ENCODE measurements at places on chromosomes 7 and 10.

GRCh38 chr7:132171130-132171576 lies 405.1 kb downstream of the PLXNA4 start:
- DNase-seq = no peak

GRCh38 chr7:33832271-33832721 lies 73.0 kb upstream of the BMPER start:
- no peak for DNase-seq

DNA sequence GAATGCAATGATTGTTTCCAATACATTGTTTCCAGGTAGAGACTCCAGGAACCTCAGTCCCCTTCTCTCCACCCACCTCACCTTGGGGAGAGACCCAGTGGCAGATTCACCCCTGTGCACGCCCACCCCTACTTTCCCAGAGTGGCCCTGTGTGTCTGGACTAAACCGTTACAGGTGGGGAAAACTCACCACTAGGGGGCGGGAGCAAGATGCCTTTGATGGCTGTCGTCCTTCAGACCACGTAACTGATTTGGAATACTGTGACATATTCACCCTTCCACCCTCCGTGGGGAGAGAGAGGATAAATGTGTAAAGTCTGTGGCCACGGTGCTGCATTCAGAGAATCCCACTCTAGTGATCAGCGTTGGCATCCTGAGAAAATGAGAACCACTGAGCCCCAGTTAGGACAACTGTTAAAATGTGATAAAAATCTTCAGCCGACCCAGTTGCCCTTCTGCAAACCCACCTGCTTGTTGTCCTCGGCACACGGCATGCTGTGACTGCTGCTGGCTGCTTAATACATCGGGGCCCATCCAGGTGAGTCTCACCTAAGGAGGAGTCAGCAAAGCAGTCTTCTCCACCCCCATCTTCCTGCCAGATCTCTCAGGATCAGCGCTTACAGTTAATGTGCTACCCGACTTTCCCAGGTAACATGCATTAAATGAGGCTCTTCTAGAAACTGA lies 41.5 kb upstream of the NMT2 start:
- DNase-seq = peak; percentile 40

GRCh38 chr7:31419505-31420055 lies 79.1 kb upstream of the NEUROD6 start:
- no peak for DNase-seq

DNA sequence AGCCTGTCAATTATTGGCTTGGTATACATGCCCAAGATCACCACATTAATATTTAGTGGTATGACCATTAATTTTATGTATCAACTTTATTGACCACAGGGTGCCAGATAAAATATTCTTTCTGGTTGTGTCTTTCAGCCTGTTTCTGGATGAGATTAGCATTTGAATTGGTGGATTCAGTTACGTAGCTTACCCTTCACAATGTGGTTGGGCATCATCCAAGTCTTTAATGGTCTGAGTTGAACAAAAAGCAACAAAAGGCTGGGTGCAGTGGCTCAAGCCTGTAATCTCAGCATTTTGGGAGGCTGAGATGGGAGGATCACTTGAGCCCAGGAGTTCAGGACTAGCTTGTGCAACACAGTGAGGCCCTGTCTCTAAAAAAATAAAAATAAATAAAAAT lies 702.2 kb upstream of the LRRTM3 start:
- DNase-seq = no peak

DNA sequence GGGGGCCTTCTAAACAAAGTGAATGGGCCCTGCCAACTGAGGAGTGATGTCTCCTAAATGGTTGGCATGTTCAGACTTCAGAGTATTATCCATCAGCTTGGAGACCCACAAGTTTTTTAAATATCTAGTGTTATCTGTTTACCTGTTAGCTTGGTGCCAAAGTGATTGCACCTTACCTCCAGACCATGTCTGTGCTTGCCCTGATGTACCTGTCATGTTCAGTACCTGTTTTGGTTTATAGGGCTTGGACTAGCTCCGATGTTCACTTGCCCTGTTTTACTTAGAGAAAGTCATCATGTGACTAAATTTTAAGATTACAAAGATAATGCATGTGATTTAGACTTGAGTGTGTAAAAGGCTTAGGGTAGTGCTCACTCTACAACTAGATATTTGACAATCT lies 67.7 kb downstream of the CNNM2 start:
- no peak for DNase-seq

DNA sequence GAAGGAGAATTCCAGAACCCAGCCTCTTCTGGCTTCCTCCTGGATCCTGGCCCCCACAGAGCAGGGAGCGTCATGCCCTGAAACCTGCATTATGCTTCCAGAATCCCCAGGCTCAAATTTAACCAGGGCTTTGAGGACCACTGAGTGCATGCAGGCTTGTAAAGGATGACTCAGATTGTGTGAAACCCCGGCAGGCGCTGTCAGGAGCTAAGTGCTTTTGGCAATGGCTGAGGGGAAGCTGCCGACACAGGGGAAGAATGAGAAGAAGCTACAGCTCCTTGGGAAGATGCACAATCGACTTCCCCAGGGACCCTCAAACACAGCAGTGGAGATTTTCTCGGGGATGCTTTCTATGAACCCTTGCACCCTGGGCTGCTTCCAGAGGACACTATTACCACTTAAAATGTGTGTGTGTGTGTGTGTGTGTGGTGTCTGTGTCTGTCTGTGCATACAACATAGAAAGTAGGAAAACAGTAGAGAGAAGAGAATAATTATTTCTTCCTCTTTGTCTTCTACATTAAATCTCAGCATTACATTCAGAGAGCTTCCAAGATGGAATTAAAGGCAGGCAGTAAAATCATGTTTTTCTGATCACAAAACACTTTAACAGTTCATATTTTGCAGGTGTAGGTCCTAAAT lies 183.5 kb upstream of the INHBA start:
- DNase-seq = no peak

- peak; percentile 88 for DNase-seq
These were observed at the start of the genes CDC123 and NUDT5 for GRCh38 chr10:12195603-12196506. TSS of gene CDC123 (plus strand) at chr10:12196188. CDS start at chr10:12196246, 58 bp downstream. TSS of gene NUDT5 (minus strand) at chr10:12195891. CDS start at chr10:12186291, 9,600 bp downstream.

DNA sequence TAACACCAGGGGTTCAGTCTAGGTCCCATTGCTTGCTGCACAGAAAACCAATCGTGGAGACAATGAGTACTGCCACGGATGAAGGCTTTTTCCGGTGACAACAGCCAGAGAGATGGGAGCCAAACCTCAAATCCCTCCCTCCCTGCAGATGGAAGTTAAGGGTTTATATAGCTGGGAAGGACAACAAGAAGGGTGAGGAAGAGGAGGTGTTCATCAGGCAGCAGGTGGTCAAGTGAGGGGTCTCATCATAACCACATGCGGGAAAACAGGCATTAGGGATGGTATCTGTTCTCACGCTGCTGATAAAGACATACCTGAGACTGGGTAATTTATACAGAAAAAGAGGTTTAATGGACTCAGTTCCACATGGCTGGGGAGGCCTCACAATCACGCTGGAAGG lies 91.3 kb downstream of the MKX start:
- no peak for DNase-seq

DNA sequence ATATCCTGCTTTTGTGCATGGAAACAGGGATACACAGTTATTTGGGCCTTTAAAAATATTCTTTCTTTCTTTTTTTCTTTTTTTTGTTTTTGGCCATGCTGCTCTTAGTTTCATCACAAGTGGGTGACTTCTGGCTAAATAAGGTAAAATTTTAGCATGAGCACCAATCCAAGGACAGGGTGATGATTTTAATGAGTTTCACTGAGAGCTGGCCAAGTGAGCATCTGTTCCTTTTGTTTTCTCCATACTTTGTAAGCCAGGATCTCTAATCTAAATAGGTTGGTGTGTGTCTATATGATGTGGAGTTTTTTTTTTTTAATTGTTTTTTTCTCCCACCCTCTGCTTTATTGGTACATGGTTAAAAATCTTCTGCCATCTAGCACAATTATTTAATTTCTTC lies 106.8 kb downstream of the POLL start:
- no peak for DNase-seq

DNA sequence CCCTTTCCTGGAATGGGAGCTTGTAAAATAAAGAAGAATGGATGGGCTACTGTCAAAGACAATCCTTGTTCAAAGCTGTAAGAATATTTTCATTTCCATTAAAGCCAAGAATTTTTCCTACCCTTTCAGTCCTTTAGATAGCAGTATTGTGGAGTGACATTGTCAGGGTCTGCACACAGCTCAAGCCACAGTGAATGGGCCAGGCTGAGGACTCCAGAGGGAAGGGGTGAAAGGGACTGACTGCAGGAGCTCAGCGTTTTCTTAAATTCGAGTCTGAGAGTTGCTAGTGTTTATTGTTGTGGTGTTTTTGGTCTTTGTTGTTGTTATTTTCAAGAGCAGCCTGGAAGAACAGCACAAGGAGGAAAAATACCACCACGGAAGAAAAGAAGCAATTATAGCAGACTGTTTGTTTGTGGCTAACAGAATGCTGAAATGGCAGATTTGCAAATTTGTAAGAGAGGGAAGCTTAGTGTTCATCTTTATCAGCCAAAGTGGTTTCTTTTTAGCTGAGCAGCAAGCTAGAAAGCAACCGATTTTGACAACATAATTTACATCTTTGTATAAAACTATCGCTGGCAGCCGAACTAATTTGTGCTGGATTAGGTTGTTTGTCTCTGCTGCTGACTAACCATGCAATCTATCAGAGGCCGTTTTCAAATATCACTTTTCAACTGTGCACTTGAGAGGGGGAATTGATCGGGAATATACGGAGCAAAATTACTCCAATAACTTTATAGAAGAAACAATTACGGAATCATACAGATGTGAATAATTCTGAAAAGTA lies 192.1 kb downstream of the LRMDA start:
- no peak for DNase-seq

GRCh38 chr10:118958984-118959925 lies 70.3 kb upstream of the NANOS1 start:
- DNase-seq = no peak

DNA sequence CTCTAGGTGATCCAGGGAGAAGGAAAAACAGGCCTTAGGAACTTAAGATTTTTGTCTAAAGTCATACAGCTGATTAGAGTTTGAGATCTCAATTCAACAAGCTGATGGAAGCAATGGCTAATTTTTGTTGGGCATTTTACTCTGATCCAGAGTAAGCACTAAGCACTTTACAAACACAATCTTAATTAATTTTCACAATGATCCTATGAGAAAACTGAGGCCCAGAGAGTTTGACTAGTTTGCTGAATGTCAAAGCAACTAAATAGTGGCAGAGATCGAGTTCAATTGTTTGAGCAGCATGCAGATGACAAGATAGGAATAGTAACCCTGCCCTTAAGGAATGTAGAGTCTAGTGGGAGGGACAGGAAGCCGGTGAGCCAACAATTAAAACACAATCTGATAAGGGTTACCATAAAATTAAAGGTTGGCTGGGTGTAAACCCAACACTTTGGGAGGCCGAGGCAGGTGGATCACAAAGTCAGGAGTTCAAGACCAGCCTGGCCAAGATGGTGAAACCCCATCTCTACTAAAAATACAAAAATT lies 13.5 kb upstream of the RPEL1 start:
- DNase-seq = no peak

- no peak for DNase-seq
These were observed 35.3 kb downstream of the RASGEF1A start for GRCh38 chr10:43231523-43232078.

DNA sequence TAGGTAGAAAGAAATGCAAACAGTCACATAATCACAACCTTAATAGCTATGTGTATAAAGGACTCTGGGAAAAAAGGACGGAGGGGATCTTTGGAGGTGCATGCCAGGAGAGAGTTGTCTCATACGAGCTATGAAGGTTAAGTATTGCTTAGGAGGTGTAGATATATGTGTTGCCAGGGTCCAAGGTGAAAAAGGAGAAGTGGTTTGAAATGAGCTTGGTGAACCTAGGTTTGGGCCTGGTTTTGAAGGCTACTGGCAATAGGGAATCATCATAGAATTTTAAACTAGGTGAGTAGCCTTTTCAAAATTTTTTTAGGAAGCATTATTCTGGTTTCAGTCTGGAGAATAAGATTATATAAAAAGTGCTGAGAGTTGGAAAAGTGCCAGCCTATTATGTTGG lies 336.8 kb downstream of the AUTS2 start:
- no peak for DNase-seq

DNA sequence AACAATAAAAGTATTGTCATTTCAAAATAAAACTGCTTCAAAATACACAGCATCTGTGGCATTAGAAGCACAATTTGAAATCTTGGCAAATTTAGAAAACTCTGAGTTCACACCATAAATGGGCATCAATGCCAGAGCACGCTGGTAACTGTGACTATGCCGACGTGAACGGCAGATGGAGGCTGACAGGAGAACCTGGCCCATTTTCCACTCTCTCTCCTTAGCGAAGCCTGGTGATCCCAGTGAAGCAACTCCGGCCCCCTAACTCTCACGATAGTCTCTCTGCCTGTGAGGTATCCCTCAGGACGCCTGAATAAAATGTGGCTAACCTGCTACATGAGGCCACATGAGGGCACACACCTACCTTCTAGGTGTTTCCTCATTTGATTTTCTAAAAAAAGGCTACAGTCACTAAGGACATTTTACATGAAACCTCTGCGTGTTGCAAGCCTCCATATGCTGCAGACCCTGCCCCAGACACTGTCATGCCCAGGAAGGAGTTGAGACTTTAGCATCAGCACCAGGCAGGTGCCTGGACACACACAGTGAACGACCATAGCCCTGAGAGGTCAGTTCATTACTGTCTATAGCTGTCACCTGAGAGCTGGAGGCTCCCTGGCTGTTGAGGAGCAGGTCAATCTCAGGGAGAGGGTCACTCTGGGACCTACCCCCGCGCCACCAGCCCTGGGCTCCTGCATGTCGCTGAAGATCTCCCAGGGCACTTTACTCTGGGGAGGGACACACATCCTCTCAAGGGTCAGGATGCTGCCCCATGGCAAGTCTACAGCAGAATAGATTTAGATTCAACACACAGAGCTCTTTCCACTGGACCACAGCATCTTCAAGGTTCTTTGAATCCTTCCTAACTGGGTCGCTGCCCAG lies 62.9 kb upstream of the CAMK2B start:
- no peak for DNase-seq

- DNase-seq = no peak
These were observed 42.0 kb upstream of the ADGRA1 start for GRCh38 chr10:133045556-133046389.

GRCh38 chr7:105972276-105972675 lies 9.2 kb downstream of the CDHR3 start:
- no peak for DNase-seq

DNA sequence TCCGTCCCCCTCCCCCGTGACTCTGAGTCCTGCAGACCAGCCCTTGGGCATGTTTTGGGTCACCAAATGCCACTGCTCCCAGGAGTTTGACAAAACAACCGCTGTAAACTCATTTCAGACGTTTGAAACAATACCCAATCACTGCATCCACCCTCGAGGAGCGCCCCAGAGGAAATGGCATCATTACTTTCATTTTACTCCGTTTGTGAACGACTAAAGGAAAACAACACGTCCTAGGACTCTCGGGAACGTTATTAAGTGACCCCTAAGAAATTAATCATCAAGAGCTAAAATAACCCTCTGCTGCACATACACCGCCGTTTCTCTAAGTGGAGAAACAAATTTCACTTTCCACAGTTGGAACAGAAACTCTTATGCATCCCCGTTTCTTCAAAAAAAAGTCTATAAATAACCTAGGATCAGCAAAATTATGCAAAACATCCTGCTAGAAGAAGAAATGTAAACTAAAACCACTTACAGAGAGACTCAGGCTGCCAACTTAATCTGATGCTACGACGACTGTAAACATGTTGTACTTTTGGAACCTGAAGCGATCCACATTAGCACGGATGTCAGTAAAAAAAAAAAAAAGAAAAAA lies 109.9 kb upstream of the EFCAB10 start:
- no peak for DNase-seq
